ENCODE measurements at places on chromosomes 7 and 10. TPM values are rescaled to one million over a fixed set of nuclear protein-coding genes. Genes with fewer than 3 reads are reported as not detected.

Gene TSPAN33
- total RNA-seq = 9.7 TPM

Gene IDI2
- not detected for total RNA-seq

Gene MKX
- 0.55 TPM for total RNA-seq

Gene VPS37D
- total RNA-seq = 2.0 TPM

Gene PRLHR
- not detected for total RNA-seq

Gene PVRIG
- not detected for total RNA-seq

Gene SLC29A4
- 38.2 TPM for total RNA-seq

Gene RAPGEF5
- total RNA-seq = 55.2 TPM

Gene NEUROD6
- total RNA-seq = not detected

Gene METTL27
- total RNA-seq = 1.7 TPM

Gene GIMAP2
- total RNA-seq = 12.5 TPM

Gene VGF
- total RNA-seq = 0.22 TPM

Gene SLC39A12
- 0.35 TPM for total RNA-seq

Gene SPAG6
- total RNA-seq = 0.51 TPM

Gene STEAP1B
- total RNA-seq = 2.6 TPM

Gene LRMDA
- 26.6 TPM for total RNA-seq

Gene LRIT1
- total RNA-seq = not detected

Gene OGDHL
- total RNA-seq = not detected

Gene CPEB3
- total RNA-seq = 4.2 TPM

Gene SHH
- total RNA-seq = not detected

Gene IMPDH1
- 146 TPM for total RNA-seq

Gene DPYSL4
- 1.8 TPM for total RNA-seq

Gene HEPACAM2
- not detected for total RNA-seq

Gene CELF2
- total RNA-seq = 93.9 TPM

Gene TAS2R41
- total RNA-seq = not detected

Gene SHOC2
- 79.5 TPM for total RNA-seq

Gene TEX47
- total RNA-seq = not detected

Gene ITIH2
- total RNA-seq = not detected

Gene PLCE1
- 5.7 TPM for total RNA-seq

Gene CYP2W1
- total RNA-seq = not detected

Gene BTBD16
- not detected for total RNA-seq

Gene STEAP2
- 29.9 TPM for total RNA-seq

Gene ERVW-1
- not detected for total RNA-seq

Gene AKR1C8
- 1.3 TPM for total RNA-seq

Gene NUTM2E
- not detected for total RNA-seq

Gene AGMO
- total RNA-seq = 2.9 TPM

Gene TYW1B
- 2.4 TPM for total RNA-seq

Gene RNF32
- total RNA-seq = not detected

Gene SPAM1
- not detected for total RNA-seq

Gene ADAM8
- 12.0 TPM for total RNA-seq

Gene ADCY1
- total RNA-seq = 3.3 TPM

Gene BAIAP2L1
- total RNA-seq = 4.6 TPM

Gene TAS2R4
- total RNA-seq = 0.67 TPM

All from mesenteric fat pad (tissue), 1 donor.